Right lung (tissue), 10 donors: ENCODE measurements at places on chromosomes 6 and 20. TPM values are rescaled to one million over a fixed set of nuclear protein-coding genes. Genes with fewer than 3 reads are reported as not detected.

The TRIM27 gene
- polyA plus RNA-seq, result 97.1 TPM

DNA sequence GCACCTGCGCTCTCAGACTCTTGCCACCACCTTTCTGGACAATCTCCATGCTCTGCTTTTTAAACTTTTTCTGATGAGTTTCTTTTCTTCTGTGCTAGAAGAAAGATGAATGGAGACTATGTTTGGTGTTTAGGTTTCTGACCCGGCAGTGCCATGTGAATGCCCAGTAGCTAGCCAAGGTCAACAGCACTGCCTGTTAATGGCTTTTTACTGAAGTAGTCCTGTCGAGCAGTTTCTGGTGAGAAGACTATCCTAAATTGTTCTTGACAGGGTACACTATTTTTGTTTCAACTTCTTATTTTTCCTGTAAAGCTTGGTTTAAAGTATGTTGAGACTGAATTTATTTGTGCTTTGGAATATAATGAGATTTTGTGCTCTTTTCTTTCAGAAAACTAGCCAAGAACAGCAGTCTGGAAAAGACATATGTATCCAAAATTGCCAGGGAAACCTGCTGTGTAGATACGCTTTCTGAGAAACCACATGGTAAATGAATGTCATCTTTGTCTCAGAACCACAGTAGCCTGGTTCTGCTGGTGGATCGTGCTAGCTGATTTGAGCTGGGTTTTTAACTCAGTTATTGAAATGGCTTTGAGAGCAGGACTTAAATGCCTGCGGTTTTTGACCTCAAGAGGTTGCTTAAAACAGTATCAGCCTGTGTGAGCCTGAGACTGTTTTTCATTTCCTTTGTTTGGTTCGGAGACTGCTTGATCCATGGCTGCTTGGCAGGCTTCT is 48.1 kb downstream of the KCNS1 start:
- DNase-seq, result no peak

- no peak for DNase-seq
These were observed 434.1 kb downstream of the RFPL4B start for GRCh38 chr6:112781241-112781640.

- DNase-seq, result no peak
These were observed 552.3 kb upstream of the JARID2 start for GRCh38 chr6:14693301-14694192.
